ENCODE measurements at places on chromosomes 16 and 17. TPM values are rescaled to one million over a fixed set of nuclear protein-coding genes. Genes with fewer than 3 reads are reported as not detected.

Gene HASPIN
- total RNA-seq, result 0.27 TPM

Gene CCL4
- 6.4 TPM for total RNA-seq

Gene ACSF2
- 35.8 TPM for total RNA-seq

Gene CNGB1
- not detected for total RNA-seq

Gene ACSM5
- 5.8 TPM for total RNA-seq

Gene WNT9B
- total RNA-seq, result 0.57 TPM
